Smooth muscle cell of trachea (primary cell): ENCODE measurements at places on chromosomes 4 and X. TPM values are rescaled to one million over a fixed set of nuclear protein-coding genes. Genes with fewer than 3 reads are reported as not detected.

VGLL1 gene
- total RNA-seq = not detected in 2 replicates

CCDC120 gene
- 0.83 and 1.2 TPM in 2 replicates for total RNA-seq

CT55 gene
- total RNA-seq = not detected in 2 replicates

STATH gene
- not detected in 2 replicates for total RNA-seq

TMEM150C gene
- 0.15 and 0.33 TPM in 2 replicates for total RNA-seq

NDST3 gene
- total RNA-seq = not detected in 2 replicates

TMPRSS11B gene
- total RNA-seq = not detected in 2 replicates

ANAPC4 gene
- total RNA-seq = 26.0 and 42.2 TPM in 2 replicates

SHROOM2 gene
- under 0.01 and 0.17 TPM in 2 replicates for total RNA-seq

CAPN6 gene
- 0.15 TPM in 1 of 2 replicates, not detected in the other for total RNA-seq

RP2 gene
- 10.8 and 21.5 TPM in 2 replicates for total RNA-seq

CWH43 gene
- not detected in 2 replicates for total RNA-seq

EXOC1L gene
- not detected in 2 replicates for total RNA-seq

GRPR gene
- total RNA-seq = 0.33 TPM in 1 of 2 replicates, not detected in the other

VSIG1 gene
- not detected in 2 replicates for total RNA-seq

IL1RAPL2 gene
- 0.15 and 0.17 TPM in 2 replicates for total RNA-seq

ERVMER34-1 gene
- total RNA-seq = under 0.01 TPM in 1 of 2 replicates, not detected in the other

DGKK gene
- not detected in 2 replicates for total RNA-seq

SULT1B1 gene
- total RNA-seq = under 0.01 and 0.15 TPM in 2 replicates

MTMR8 gene
- 1.2 and 1.3 TPM in 2 replicates for total RNA-seq

VSIG4 gene
- not detected in 2 replicates for total RNA-seq

CDX4 gene
- total RNA-seq = not detected in 2 replicates

KCND1 gene
- 1.9 and 4.3 TPM in 2 replicates for total RNA-seq

MAGEA4 gene
- not detected in 2 replicates for total RNA-seq

SPARCL1 gene
- total RNA-seq = 1.2 and 1.3 TPM in 2 replicates

STIM2 gene
- total RNA-seq = 29.6 and 59.9 TPM in 2 replicates

TMEM184C gene
- 48.3 and 62.7 TPM in 2 replicates for total RNA-seq

MAGEB17 gene
- not detected in 2 replicates for total RNA-seq

MAGEA10 gene
- not detected in 2 replicates for total RNA-seq

CDS1 gene
- 0.17 and 0.58 TPM in 2 replicates for total RNA-seq

ELF4 gene
- 9.7 and 14.1 TPM in 2 replicates for total RNA-seq

LUZP4 gene
- not detected in 2 replicates for total RNA-seq

PDGFRA gene
- 432 and 685 TPM in 2 replicates for total RNA-seq

FAAH2 gene
- under 0.01 and 0.15 TPM in 2 replicates for total RNA-seq

STOX2 gene
- total RNA-seq = 0.73 and 2.8 TPM in 2 replicates
